ENCODE measurements at places on chromosomes 11 and 22.

DNA sequence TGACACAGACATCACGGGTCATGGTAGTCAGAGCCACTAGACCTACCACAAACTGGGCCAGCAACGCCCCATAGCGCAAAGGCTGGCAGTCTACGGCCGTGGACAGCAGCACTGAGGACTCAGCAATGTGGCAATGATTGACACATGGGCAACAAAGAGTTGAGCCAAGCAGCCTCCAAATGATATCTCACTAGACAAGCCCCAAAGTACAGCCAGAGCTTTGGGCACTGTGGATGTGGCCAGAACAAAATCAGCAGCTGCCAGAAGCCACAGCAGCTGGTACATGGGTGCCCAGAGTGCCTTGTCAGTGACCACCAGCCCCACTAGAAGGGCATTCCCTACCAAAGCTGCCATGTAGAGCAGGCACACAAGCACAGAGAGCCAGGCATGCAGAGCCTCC is 11.2 kb upstream of the UBQLNL start:
- no peak for DNase-seq

- DNase-seq = no peak
Measured at GRCh38 chr11:111520560-111520959, 6.0 kb downstream of the HOATZ start.

DNA sequence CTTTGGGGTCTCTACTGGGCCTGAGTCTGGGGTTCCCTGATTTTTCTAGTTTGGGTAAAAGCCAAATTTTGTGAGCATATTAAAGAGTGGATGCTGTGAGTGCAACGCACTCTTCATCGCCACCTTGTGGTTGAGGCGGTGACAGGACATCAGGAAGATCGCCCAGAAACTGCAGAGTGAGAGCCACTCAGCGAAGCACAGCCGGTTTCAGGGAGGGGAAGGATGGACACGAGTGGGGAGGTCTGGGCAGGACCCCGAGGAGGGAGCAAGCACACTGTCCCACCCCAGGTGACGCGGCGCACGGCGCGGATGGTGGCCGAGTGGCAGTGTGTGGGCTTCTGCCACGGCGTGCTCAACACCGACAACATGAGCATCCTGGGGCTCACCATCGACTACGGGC is 9.1 kb downstream of the SELENOO start:
- peak; percentile 52 for DNase-seq

GRCh38 chr11:13210424-13210823 is 67.2 kb upstream of the BMAL1 start:
- no peak for DNase-seq

- DNase-seq = no peak
Measured at GRCh38 chr11:45133878-45134277, 12.6 kb upstream of the PRDM11 start.

DNA sequence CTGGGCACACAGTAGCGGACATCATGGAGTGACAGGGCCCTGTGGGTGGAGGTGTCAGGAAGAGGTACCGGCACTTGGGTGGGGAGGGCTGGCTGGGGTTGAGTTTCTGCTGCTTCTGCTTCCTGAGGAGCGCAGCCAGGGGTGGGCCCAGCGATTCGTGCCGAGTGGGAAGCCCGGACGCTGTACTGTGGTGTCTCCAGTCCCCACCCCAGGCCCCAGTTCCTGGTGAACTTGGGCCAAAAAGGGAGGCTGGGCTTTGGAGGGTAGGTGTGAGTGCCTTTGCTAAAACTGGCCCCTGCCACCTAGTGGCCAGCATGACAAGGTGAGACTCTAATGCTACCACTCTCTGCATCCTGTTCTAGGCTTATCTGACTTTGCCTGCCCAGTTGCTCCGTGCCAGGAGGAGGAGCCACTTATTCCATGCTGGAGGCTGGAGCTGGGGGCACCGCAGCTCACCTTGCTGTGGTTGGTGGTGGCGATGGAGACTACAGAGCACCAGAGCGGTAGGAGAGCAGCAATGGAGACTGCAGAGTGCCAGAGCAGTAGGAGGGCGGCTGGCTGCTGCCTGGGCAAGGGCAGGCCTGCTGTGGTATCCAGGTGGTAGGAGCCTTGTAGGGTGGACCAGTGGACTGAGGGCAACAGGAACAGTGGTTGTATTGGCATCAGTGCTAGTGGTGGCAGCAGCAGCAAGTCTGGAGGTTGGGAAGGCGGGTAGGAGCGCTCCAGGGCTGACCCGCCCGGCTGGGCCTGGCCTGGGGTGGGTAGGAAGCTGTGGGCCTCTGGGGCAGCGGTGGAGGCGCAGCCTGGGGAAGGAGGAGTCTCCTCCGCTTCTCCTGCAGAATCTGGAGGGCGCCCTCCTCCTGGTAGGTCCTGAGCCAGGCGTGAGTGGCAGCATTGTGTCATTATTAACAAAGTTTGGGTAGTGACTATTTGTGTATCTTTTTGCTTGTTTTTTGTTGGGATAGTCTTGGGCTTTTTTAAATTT is 2.2 kb upstream of the RFPL2 start:
- DNase-seq = no peak

DNA sequence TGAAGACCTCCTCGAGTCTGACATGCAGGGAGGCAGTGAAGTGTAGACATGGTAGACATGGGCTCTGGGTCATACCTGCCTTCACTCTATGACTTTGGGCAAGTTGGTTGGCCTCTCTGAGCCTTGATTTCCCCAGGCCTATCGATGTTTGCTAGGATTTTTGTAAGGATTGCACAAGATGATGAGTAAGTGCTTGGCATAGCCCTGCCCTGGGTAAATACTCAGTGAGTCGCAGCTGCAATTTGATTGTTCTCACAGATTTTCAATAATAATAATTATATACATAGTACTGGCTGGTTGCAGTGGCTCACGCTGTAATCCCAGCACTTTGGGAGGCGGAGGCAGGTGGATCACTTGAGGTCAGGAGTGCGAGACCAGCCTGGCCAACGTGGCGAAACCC is 18.1 kb downstream of the MCM5 start:
- no peak for DNase-seq

- DNase-seq = no peak
Measured at GRCh38 chr22:37521236-37521739, 2.1 kb upstream of the CARD10 start.

GRCh38 chr22:43392385-43392989 is 19.3 kb upstream of the MPPED1 start:
- DNase-seq = no peak

- DNase-seq = no peak
Measured at GRCh38 chr11:12066799-12067508, 43.4 kb upstream of the MICAL2 start.

GRCh38 chr11:103623933-103624332 is 412.5 kb upstream of the DDI1 start:
- no peak for DNase-seq
